ENCODE measurements at places on chromosomes 12 and 14. TPM values are rescaled to one million over a fixed set of nuclear protein-coding genes. Genes with fewer than 3 reads are reported as not detected.

FLVCR2 gene
- total RNA-seq = 3.0 TPM

COL2A1 gene
- not detected for total RNA-seq

GLIPR1L1 gene
- total RNA-seq = not detected

SLC41A2 gene
- 8.1 TPM for total RNA-seq

TRHDE gene
- total RNA-seq = not detected

TMPRSS12 gene
- total RNA-seq = not detected

NGDN gene
- 34.8 TPM for total RNA-seq

TSPAN19 gene
- total RNA-seq = not detected

RASAL1 gene
- total RNA-seq = 0.10 TPM

TAS2R8 gene
- not detected for total RNA-seq

KRT3 gene
- total RNA-seq = not detected

TAS2R9 gene
- not detected for total RNA-seq

ERBB3 gene
- 2.5 TPM for total RNA-seq

MYRFL gene
- not detected for total RNA-seq

BLOC1S1 gene
- 156 TPM for total RNA-seq

ASCL1 gene
- total RNA-seq = not detected

SERPINA3 gene
- not detected for total RNA-seq

PPP2R5E gene
- 46.3 TPM for total RNA-seq

SDSL gene
- not detected for total RNA-seq

LALBA gene
- total RNA-seq = not detected

TAS2R50 gene
- total RNA-seq = 0.73 TPM

FAM234B gene
- total RNA-seq = 5.2 TPM

AVPR1A gene
- total RNA-seq = not detected

ACACB gene
- 9.7 TPM for total RNA-seq

HOXC4 gene
- total RNA-seq = 0.23 TPM

ACVRL1 gene
- not detected for total RNA-seq

DEGS2 gene
- 0.25 TPM for total RNA-seq

EGLN3 gene
- total RNA-seq = 10.9 TPM
